NCI-H1694 treated with DMSO at 0.1 percent for 48 hours (cell line): ENCODE measurements at places on chromosomes 3 and 15.

DNA sequence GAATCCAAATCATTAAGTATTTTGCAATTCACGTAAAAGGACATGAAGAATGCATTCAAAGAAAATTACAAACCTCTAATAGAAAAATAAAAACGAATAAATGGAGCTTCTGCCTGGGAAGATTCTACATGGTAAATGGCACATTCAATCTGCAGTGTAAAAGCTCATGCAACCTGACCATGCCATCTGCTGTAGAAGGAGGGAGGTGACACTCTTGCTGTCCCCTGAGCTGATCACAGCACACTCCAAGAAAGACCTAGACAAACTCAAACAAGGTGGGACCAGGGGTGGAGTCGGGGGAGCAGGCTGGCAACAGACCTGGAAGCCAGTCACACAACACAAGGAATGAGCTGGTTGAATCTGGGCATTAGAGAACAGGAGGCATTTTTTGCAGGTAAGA, 101.8 kb downstream of the BDH1 start:
- DNase-seq, result peak; percentile 40

DNA sequence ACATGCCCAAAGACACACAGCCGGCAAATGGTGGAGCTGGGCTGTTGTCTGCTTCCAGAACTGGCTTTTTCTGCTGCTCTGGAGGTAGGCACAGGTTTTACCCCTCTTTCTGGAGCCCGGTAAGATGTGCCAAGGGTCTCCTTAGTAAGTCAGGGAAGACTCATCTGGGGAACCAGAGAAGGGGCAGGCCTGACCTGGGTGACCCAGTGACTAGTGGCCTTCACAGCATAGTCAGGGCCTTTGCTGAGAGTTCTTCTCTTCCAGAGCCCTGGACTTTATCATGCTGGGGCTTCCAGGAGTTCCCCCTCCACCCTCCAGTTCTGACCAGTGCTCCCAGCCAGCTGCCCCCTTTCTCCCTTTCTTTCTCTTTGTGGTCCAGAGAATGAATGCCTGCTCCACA, 3.2 kb downstream of the CD276 start:
- no peak for DNase-seq

GRCh38 chr3:148070041-148070440, 627.7 kb upstream of the AGTR1 start:
- no peak for DNase-seq

DNA sequence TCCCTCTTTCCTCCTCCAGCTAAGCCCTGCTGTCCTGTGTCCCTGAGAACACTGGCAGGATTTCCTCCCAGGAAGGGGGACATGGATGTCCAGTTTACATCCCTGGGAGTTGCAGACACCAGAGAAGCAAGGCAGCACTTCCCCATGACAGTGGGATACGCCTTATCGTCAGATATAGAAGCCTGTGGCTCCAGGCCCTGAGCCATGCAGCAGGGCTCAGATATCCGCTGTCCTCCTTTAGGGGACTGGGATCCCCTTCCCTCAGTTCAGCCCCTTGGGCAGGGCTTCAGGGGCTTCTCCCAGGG, 16.4 kb downstream of the CORO2B start:
- no peak for DNase-seq

DNA sequence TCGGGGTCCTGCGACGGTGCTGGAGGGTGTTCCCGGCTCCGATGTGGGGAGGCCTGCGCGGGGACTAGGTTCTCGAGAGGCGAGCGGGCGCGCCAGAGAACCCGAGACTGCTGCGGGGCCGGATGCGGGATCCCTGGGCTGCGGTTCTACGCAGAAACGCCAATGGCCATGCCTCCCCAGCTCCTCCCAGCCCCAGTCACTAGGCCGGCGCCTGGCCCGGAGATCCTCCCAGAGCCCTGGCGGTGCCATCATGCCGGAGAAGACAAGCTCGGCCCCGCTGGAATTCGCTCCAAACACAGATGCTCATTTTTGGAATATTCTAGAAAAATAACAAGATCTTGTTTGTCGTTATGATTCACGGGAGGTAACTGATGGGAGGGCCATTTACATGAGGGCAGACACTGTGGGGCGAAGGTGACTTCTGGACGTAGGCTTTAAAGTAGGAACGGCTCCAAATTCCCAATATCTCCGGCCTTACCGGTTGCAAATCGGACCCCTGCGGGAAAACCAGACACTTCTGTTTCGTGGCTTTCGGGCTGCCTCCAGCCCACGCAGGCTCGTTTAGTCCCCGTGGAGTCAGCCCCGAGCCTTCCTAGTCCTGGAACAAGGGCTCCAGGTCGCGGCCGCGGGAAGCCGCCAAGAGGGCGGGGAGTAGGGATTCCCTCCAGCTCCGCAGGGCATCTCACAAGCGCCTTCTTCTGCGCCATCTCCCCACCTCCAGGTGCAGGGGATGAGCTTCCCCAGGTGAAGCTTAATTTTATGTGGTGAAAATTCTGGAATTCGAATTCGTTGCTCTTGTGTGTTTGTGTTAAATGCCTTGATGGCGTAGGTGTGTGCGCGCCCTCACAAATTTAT, 74.8 kb upstream of the POLG start:
- DNase-seq, result no peak

DNA sequence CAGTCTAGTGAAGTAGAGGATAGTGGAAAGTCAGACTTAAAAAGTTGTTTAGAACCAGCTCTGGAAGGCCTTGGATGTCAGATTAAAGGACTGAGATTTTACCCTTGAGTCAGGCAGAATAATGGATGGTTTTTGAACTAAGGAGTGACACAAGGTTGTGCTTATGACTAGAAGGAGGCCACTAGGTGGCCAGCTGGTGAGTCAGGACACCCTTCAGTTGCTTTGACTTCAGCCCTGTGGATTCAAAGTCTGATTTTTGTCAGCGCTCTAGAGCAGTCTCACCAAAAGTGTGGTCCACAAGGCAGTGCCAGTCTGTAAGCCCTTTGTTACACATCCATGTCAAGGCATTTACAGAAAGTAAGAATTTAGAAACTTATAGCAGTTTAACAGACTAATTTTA, 3.8 kb upstream of the GABPB1 start:
- DNase-seq, result no peak

DNA sequence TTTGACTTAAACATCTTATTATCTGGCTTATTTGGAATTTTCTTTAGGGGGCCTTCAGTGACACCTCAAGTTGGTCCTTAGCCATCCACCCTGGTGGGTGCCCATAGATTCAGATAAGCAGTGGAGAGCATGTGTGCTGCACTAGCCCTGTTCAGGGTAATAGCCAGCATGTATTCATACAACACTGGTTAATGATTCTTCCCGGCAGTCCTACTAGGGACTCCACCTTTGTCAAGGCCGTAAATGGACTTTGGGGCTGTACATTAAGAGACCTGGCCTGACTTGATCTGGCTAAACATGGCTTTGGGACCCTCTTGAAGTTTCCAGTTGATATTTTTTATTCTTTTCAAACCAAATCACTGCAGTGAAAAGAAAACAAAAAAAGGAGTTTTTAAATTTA, 125.8 kb downstream of the PTPRG start:
- DNase-seq, result no peak

DNA sequence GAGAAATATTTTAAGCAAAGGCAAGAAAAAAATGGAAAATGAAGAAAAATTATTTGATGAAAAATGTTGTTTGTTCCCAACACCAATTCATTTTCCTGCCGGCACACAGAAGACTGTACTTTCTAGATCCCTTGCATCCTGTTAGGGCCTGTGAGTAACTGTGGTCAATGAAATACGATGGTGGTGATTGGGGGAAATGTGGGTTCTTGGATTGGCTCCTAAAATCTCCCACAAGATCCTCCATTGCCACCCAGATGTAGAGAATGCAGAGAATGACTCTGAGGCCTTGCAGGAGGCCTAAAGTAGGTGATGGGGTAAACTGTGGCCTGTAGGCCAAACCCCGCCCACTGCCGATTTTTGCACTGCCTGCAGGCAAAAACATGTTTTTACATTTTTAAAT, 46.3 kb upstream of the C3orf70 start:
- no peak for DNase-seq

DNA sequence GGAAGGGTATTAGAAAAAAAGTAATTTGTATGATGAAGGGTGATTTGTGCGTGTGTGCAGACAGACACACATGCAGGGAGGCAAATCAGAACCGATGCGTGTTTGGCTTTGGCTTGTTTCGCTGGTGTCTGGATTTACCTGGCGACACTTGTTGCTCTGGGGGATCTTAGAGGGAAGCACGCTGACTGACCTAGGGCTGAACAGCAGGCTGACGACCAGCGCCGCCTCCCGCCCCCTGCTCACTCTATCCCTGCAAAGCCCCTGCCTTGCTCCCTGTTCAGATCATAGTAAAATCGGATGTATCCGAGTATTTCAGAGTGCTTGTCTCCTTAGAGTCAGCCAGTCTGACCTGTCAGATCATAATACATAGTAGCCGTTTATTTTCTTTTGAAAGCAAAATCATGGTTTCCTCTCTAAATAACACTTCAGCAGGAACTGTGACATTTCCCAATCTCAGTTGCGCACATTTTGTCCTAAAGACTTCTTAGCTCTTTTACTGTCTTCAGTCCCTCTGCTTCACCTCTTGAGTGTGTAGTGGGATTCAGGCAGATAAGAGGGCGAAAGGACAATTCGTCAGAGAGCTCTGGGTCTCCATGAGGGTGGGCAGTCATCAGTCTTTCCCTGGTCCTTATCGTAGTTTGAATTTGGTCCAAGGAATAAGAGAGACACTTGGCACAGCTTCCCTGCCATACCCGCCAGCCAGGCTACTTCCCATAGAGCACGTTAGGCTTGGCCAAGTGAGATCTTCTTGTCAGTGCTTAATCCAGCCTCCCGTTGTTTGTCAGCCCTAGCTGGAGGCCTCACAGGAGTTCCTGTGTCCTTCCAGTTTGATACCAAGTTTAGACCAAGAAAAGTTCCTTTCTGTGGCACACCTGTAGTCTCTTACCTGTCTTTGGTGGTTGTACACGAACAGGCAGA, 97.4 kb downstream of the PGPEP1L start:
- DNase-seq, result no peak
